NCI-H774 (cell line): ENCODE measurements at places on chromosomes 11 and 22.

DNA sequence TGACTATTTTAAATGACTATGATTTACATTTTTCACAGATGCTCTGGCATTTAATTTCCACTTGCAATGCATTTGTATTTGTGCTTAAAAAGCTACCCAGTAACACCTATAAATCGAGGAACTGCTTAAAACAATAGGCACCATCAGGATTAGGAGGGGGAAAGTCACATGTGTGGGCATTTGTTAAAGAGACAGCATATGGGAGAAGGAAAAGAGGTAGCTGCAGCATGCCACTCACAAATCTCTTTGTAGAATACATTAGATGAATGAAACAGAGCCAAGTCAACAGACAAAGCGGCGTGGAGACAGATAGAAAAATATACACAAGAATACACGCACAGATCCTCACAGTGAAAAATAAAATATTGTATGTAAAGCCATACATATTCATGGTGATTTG is 228.0 kb downstream of the CADM1 start:
- no peak for DNase-seq

DNA sequence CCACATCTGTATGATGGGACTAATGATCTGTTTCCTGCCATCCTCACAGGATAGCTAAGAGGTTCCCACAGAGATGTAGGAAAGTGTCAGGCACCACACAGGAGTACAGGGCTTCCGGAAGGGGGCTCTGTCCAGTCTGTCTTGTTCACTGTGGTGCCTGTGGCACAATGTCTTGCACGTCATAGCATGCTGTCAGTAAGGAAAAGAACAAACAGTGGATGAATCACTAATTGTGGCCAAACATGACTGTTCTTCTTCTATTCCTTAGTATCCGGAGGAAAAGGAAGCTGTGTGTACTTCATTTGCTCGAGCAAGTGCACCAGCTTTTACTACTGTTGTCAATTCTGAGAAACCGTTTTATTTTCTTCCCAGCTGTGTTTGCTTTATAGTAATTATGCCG is 73.4 kb upstream of the YWHAH start:
- DNase-seq, result no peak

GRCh38 chr11:78698612-78699011 is 123.9 kb upstream of the NARS2 start:
- DNase-seq, result no peak

DNA sequence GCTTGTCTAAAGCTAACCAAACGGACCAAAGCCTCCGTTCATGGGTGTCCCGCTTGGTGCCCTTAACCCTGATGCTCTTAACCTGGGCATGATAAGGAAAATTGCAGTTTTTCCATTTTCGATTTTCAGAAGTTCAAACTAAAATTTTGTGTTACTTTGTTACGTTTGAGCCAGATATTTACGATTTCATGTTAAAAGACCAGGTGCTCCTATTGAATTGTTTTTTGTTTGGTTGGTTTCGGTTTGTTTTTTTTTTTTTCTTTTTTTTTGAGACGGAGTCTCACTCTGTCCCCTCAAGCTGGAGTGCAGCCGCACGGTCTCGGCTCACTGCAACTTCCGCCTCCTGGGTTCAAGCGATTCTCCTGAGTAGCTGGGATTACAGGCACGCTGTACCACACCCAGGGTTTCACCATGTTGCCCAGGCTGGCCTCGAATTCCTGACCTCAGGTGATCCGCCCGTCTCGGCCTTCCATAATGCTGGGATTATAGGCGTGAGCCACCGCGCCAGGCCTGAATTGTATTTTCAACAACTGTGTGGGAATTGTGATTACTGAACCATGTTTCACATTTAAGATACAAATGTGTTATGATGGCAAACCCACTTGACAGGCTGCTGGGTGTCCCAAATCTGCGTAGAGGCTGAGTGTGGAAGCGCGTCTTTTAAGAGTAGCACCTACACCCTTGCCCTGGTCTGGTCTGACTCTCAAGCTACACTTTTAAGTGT is 864 bp upstream of the USP28 start:
- no peak for DNase-seq

GRCh38 chr11:68146010-68146540 is 24.9 kb upstream of the CHKA start:
- peak; percentile 72 for DNase-seq

GRCh38 chr11:8066911-8067455 is 14.0 kb upstream of the TUB start:
- DNase-seq, result no peak

- DNase-seq, result peak; percentile 43
Measured at GRCh38 chr11:7657306-7658025, 15.8 kb downstream of the CYB5R2 start.

DNA sequence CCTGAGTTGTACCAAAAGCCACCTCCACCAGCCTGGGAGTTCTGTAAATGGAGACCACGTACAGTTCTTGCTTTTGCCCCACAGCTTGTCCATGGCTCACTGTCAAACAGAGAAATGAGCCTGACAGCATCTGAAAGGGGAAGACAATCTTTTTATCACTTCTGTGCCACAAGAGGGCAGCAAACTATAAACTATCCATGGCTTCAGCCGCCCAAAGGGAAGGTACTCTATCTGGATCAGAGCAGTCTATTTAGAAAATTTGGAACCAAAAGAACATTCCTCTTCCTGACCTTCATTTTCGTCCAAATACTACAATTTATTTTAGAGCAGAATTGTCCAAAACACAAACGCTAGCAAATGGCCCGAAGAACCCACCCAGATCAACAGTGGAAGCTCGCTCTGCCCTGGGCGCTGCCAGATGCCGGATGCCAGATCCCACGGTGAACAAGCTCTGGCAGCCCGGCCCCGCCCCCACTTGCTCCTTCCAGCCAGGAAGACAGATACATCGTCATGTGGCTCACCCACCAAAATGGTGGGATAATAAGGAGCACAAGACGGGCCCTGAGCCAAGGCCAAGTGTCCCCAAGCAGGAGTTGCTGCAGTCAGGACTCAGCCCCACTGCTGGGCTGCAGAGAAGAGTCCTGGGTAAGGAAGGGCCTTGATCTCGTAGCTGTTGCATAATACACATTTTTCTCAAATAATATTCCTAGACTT is 23.9 kb upstream of the SCGB1A1 start:
- DNase-seq, result peak; percentile 81

DNA sequence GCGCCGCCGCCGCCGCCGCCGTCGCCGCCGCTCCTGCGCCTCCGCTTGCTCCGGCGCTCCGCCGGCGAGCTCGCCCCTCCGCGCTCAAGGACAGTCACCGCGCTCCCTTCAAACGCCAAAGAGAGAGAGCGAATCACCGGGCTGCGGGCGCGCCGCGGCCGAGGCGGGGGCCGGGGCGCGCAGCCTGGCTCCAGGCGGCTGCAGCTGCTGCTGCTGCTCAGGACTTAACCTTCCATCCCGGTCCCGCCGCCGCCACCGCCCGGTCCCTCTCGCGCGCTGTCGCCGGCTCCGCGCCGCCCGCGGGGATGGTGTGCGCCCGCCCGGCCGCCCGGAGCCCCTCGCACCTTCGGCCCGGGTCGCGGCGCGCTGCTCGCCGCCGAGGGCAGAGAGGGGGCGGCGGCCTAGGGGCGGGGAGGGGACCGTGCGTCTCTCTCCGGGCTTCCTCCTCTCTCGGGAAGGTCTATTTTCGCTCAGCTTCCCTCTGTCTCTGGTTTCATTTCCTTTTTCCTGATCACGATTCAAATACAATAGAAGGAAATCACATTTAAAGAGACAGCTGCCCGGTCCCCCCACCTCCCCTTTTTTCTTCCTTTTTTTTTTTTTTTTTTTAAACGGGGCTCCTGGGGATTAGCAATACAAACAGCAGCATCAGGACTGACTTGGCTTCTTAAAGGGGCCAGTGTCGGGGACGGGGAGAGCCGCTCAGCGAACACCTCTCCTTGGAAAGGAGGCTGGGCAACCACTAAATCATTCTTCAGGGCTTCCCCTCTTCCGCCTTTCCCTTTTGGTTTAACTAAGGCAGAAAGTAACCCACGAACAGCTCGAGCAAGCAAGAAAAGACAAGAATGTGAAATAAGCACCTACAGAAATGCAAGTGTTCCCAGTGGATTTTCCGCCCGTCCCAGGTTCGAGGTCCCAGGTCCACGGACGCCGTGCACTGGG is 22.1 kb downstream of the LMO2 start:
- DNase-seq, result peak; percentile 29

DNA sequence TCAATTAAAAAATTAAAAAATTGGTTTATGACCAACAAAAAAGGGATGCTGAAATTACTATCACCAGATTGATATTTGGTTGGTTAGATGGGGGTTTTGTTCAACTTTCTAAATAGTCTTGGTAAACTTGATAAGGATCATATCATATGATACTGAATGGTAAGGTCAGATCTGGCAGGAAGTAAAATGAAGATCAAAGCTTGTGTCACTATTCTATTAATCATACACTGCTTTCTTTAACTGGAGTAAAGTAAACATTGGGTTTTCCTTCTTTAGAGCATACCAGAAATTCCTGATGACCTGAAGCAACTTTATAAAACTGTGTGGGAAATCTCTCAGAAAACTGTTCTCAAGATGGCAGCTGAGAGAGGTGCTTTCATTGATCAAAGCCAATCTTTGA is 40.2 kb downstream of the RRM1 start:
- DNase-seq, result no peak

DNA sequence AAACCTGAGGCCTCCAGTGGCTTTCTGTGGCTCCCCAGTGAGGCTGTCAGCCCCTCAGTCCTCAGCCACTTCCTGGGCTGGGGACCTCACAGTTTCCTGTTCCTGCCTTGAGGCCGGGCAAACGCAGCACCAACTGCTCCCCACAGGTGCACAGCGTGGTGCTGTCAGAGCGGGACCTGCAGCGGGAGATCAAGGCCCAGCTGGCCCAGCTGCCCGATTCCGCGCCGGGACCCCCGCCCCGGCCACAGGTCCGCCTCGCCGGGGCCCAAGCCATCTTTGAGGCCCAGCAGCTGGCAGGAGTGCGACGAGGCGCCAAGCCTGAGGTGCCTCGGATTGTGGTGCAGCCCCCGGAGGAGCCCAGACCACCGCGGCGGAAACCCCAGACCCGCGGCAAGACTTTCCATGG is 5.4 kb downstream of the TBC1D10C start:
- DNase-seq, result no peak

- no peak for DNase-seq
Measured at GRCh38 chr11:95429376-95429907, 198.4 kb upstream of the SESN3 start.

GRCh38 chr11:12674936-12675696 is 895 bp downstream of the TEAD1 start:
- peak; percentile 19 for DNase-seq

GRCh38 chr22:49863931-49864330 is 10.3 kb downstream of the ZBED4 start:
- no peak for DNase-seq

DNA sequence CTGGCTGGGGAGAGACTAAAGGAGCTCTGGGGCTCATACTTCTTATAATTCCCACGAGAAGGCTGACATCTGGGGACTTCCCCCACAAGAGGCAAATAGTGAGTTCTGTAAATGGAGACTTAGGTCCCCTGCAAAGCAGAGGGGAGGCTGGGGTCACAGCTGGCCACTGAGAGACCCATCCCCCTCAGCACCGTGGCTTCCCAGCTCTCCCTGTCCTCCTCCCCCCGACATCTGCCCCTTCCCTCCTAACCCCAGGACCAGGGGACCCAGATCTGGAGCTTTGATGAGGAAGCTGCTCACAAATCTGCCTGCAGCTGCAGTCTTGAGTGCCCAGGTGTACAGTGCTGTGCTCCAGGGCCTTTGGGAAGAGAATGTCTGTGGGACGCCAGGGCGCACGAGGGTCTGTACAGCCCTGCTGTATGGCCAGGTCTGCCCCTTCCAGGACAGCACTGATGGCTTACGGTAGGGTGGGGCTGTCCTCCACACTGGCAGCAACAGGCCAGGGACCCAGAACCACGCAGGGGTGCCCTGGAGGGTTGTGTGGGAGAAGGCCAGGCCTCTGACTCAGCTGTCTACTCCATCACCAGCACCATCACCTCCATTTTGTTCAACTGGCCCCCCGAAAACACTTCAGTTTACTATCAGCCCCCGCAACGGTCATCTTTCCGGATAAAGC is 1.1 kb downstream of the RGL4 start:
- DNase-seq, result no peak

GRCh38 chr22:46731246-46732040 is 6.6 kb downstream of the CERK start:
- no peak for DNase-seq

GRCh38 chr22:46043816-46044620 is 67.1 kb upstream of the WNT7B start:
- DNase-seq, result no peak

DNA sequence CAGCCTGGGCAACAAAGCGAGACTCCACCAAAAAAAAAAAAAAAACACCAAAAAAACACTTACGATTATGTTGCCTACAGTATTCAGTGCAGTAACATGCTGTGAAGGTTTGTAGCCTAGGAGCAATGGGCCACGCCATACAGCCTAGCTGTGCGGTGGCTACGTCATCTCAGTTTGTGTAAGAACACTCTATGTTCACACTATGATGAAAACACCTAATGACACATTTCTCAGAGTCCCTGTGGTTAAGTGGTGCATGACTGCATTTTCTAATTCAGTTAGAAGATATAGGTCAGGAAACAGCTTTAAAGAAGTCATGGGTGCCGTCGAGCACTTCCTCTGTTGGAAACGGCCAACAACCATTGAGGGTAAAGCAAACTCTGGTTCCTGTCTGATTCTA is 75.7 kb upstream of the ANO1 start:
- DNase-seq, result no peak

- no peak for DNase-seq
Measured at GRCh38 chr11:118608360-118609227, 1.2 kb downstream of the PHLDB1 start.

DNA sequence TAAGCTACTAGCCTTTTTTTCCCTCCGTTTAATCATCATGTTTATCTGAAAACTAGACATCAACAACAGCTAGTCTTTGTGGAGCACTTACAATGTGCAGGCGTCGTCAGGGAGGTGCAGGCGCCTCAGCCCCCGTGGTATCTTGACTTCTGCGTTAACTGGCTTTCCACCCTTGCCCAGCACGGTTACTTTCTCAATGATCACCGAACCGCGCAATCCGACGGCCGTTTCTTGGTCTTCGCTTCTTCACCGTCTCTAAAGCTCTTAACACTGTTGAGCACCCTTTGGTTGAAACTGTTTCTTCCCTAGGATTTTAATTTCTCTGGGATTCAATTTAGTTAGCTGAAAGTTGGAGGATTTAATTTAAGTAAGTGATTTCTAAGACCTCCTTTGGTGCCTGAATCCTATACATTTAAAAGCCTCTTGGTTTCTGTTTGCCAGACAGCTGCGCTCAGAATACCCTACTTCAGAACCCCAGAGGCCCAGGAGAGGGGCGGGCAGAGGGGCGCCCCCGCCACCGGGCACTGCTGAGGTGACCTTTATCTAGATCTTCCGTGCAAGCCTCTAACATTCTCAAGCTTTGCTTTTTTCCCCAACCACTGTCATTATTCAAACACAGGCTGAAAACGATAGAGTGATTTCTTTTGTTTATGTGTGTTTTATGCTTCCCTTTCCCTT is 18.0 kb upstream of the TMEM218 start:
- no peak for DNase-seq
